ENCODE measurements at places on chromosomes 13 and 19. TPM values are rescaled to one million over a fixed set of nuclear protein-coding genes. Genes with fewer than 3 reads are reported as not detected.

The FCAR gene
- not detected for total RNA-seq

The LGALS14 gene
- total RNA-seq = not detected

The GJB6 gene
- 2.4 TPM for total RNA-seq

The ICAM5 gene
- not detected for total RNA-seq

The RDH8 gene
- total RNA-seq = not detected

The FFAR3 gene
- total RNA-seq = 0.91 TPM

The LILRB4 gene
- 2.5 TPM for total RNA-seq

The AKAP8L gene
- 81.2 TPM for total RNA-seq

The CD320 gene
- 26.6 TPM for total RNA-seq

The SIGLEC5 gene
- 2.4 TPM for total RNA-seq

GRCh38 chr13:28741084-28741491 lies 22.3 kb upstream of the SLC46A3 start:
- no peak for DNase-seq

GRCh38 chr13:113915786-113916329 lies 52.0 kb upstream of the GAS6 start:
- no peak for DNase-seq

DNA sequence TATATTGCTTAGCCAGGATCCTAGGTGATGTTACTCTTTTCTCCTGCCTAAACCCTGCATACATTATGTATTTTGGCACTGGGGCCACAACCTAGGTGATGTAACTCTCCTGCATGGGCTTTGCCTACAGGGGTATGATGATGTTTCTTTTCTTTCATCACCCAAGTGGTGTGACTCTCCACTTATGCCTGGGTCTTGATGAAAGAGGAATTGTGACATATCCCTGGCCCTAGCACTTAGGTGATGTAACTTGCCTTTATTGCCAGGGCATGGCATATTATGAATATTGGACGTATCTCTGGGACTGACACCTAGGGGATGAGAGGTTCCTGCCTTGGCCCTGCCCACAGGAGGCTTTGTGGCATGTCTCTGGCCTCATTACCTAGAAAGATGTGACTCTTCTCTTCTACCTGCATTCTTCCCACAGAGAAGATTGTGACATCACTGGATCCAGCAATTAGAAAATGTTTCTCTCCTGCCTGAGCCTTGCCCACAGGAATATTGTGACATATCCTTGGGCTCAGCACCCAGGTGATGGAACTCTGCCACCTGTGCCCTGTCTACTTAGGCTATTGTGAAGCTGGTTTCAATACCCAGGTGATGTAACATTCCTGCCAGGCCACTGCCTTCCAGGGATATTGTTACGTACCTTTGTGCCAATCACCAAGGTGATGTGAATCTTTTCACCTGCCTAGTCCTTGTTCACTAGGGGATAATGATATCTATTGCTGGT lies 27.3 kb upstream of the ZNF254 start:
- DNase-seq = no peak

GRCh38 chr19:55300886-55301458 lies 17.2 kb downstream of the BRSK1 start:
- no peak for DNase-seq

GRCh38 chr13:99471221-99472121 lies 29.8 kb upstream of the TM9SF2 start:
- no peak for DNase-seq

DNA sequence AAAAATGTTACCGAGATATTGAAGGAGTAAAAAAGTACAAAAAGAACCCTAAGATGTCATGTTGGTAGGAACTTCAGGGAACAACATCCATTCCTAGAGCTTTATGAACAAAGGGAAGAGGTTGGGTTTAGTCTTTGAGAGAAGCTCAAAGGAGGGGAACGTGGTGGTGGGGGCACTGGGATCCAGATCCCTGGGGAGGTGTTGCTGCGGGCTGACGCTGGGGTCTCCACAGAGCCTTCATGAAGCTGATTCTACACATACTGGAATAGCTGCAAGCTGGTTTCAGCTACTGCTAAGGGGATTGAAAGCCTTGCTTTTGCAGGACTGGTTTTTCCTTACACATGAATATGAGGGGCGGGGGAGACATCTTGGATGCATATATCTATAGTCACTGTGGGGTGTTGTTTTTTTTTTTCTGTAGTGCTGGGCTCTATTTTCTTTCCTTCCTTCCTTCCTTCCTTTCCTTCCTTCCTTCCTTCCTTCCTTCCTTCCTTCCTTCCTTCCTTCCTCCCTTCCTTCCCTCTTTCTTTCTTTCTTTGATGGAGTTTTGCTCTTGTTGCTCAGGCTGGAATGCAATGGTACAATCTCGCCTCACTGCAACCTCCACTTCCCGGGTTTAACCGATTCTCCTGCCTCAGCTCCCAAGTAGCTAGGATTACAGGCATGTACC lies 6.5 kb upstream of the MZF1 start:
- no peak for DNase-seq

DNA sequence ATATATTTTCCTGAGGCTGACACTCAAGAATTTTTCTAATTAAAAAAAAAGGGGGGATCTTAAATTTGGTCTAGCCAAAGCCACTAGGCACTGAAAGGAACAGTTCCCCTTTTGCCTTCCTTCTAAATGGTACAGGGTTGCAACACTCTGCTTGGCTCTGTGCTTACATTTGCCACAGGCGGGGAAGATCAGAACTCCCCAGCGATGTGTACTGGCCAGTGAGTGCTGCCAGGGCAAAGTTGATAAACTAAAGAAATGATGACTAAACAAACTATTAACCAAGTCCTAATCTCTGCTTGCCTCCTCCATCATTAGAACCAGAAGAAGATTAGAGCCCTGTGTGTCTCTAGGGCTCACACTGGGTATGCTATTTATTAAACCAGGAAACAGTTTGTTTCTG lies 75.3 kb upstream of the SCEL start:
- no peak for DNase-seq

GRCh38 chr13:52067237-52067636 lies 42.7 kb downstream of the UTP14C start:
- no peak for DNase-seq

DNA sequence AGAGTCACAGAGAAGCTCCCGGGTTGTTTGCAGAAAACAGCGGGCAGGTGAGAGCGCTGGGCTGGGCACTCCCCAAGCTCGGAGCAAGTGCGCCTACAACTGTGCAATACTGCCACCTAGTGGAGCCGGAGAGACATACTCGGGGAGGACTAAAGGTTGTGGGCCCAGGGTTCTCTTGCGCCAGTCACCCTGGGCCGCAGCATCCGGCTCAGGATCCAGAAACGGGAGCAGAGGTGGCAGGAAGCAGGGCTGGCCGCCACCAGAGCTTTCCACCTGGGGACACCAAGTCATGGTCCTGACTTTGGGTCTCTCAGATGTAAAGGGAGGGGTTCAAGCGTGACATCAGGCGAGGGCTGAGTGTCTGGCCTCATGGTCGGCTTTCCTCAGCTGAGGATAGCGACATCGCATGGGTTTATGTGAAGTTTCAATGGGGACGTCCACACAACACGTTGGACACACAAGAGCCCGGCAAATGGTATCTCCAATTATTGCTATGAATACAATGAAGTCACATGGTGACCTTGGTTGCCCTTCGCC lies 11.2 kb upstream of the KLK4 start:
- DNase-seq = peak; percentile 47

DNA sequence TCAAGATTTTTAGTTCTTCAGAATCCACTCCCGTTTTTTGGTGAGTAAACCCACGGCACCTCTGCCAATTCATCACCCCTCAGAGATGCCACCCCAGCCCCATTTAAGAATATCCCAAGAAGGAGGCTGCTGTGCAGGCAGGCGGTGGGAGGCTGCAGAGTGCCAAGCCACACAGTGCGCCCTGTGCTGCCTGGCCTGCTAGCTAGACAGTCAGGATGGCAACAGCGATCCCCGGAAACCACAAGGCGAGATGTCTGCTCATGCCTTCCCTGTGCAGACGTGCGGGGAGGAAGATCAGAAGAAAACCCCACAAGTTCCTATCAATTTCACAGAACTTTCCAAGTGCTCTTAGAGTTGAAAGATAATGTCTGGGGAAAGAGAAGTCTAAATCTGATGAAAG lies 64.8 kb upstream of the GPR183 start:
- DNase-seq = peak; percentile 76
